ENCODE measurements at places on chromosomes 4 and X.
A peak's percentile ranks its signal among the peaks of the same experiment; 100 is the strongest.

- no peak for DNase-seq
Measured at GRCh38 chr4:96602661-96603060, 762.8 kb downstream of the PDHA2 start.

DNA sequence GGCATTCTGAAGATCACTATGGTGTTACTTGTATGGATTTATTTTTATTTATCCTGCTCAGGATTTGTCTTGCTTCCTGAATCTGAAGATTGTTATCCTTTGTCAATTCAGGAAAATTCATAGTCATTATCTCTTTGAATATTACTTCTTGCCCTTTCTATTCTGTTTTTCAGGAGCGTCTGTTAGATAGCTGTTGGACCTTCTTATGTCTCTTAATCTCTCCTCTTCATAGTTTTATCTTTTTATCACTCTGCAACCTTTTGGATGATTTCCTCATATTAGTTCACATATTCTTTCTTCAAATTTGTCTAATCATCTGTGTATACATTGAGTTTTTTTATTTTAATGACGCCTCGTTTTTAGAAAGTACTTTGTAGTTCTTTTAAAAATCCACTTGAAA lies 19.6 kb downstream of the WDR19 start:
- DNase-seq, result no peak

- no peak for DNase-seq
Measured at GRCh38 chr4:129429581-129430320, 333.8 kb downstream of the C4orf33 start.

DNA sequence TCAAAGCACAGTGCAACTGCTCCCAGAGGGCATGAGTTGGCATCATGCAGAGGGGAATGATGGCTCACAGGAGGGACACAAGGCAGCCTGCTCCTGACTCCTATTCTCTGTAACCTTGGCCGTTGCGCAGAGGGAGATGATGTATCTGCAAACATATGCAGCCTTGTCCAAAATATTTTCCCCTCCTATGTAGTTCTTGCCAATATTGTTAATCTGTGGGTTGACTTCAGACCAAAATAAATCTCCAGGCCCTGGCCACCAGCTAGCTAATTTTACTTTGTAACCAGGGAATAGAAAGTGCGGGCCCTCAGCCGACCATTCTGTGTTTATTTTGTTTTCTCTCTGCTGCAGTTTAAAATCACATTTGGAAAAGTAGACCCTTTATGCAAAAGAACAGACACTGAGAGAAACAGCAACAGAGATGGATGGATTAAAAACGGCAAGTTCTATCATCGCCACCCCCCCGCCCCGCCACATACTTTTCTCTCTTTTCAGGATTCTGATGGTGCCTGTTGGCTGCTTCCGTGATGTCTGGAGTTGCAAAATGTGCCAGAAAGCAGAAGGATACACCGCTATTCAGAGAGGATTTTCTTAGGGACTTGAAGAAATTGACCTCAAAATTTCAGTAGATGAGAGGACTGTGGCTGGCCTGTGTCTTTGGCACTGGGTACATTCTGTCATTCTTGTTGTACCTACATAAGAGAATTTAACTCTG lies 185.3 kb upstream of the BCOR start:
- DNase-seq, result no peak

DNA sequence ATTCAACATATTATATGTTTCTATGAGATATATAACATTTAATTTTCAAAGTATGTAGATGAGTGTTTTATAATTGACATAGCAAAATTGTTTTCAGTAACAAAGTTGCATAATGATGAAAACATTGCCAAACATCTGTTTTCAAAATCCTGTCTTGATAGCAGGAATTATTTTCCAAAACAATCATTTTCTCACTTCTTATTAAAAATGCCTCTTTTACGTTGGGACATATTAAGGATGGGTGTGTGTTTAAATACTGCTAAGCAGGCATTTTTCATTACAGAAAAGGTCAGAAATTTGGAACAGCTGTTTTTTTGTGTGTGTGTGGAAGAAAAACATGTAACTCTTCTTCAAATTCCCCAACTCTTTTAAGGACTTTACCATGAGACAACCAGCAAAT lies 452.0 kb downstream of the SPRY1 start:
- DNase-seq, result no peak

DNA sequence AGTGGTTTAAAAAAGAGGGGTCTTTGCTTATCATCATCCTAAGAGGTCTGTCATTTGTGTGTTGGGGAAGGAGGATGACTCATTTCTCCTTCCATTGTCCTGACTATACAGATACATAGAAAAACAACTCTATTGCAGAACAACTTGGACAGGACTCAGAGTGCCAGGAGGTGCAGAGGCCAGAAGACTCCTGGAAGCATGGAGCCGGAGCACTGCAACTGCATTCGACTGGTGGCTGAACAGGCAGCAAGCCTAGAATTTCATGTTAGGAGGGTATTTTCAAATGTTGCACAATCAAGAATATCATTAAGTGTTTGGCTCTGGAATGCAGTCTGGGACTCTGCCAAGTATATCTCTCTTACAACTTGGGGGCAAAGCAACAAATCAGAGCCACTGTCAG lies 35.0 kb upstream of the MAML3 start:
- no peak for DNase-seq

- DNase-seq, result no peak
Measured at GRCh38 chr4:94480362-94480951, 28.7 kb downstream of the PDLIM5 start.

GRCh38 chrX:46792810-46793188 lies 33.9 kb upstream of the SLC9A7 start:
- DNase-seq, result no peak

- peak; percentile 73 for DNase-seq
Measured at GRCh38 chr4:15451181-15451865, 18.4 kb upstream of the CC2D2A start.

DNA sequence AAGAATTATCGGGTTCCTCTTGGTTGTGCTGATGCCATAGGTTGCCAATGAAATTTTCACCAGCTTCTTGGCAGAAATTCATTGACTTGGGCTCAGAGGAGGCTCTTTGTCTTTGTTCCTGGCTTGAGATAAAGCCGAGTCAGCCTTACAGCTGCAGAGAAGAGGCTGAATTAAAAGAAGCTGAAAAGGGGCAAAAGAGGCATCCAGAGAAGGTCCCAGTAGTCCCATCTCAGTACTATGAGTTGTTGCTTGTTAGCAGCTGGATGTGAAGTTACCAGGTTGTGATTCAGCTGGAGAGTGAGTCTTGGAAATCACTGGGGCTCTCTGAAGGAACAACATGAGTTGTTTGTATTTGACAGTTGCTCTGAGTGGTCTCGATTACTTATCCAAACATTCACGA lies 59.7 kb downstream of the SMAD1 start:
- no peak for DNase-seq

- DNase-seq, result no peak
Measured at GRCh38 chr4:48073567-48074103, 57.1 kb downstream of the NIPAL1 start.

- peak; percentile 30 for DNase-seq
Measured at GRCh38 chr4:25030277-25031076, at the start of gene LGI2. Gene LGI2, minus strand, starts transcription at chr4:25030946. Its CDS starts 253 bp downstream, at chr4:25030693.

DNA sequence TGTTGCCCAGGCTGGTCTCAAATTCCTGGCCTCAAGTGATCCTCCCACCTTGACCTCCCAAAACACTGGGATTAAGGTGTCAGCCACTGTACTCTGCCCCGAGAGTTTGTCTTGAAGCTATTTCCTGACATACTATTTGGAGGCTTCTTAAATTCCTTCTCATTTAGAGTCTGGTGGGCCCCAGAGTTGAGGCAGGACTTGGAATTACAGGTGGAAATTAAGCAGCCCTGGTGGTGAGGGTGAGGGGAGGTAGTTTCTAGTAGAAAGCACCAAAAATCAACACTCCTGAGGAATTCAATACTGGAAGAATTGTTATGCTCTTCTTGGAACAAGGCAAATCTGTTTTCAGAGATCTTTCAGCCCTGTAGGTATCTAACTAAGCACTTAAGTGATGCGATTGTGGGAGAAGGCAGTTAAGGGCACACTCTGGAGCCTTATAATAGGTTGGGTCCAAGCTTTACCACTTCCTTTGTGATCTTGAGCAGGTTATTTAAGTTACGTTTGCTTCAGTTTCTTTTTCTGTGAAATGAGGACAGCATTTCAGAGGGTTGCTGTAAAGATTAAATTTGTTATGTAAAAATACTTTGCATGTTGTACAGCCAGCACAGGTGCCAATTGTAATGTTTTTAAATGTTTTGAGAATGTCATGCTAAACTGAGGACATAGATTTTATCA lies 200.7 kb downstream of the SOWAHB start:
- DNase-seq, result no peak

DNA sequence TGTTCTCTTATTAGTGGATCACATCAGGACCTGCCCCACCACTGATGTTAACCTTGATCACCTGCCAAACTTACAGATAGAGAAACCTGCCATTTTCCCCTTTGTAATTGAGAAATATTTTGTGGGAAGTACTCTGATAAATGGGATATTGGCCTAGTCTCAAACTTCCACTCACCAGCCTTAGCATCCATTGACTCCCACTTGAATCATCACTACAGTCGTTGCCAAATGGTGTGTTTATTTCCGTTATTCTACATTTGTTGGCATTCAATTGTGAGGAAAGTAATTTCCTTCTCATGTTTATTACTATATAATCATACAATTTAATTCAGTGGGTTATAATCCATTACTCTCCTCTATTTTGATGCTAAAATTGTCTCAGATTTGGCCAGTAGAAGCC lies 156.4 kb upstream of the CXCL13 start:
- DNase-seq, result no peak

- DNase-seq, result no peak
Measured at GRCh38 chr4:36172656-36173055, 71.7 kb downstream of the ARAP2 start.

GRCh38 chr4:161133586-161134276 lies 1030.1 kb downstream of the FSTL5 start:
- DNase-seq, result no peak

GRCh38 chrX:80334583-80334982 lies 85.7 kb upstream of the TENT5D start:
- DNase-seq, result no peak

DNA sequence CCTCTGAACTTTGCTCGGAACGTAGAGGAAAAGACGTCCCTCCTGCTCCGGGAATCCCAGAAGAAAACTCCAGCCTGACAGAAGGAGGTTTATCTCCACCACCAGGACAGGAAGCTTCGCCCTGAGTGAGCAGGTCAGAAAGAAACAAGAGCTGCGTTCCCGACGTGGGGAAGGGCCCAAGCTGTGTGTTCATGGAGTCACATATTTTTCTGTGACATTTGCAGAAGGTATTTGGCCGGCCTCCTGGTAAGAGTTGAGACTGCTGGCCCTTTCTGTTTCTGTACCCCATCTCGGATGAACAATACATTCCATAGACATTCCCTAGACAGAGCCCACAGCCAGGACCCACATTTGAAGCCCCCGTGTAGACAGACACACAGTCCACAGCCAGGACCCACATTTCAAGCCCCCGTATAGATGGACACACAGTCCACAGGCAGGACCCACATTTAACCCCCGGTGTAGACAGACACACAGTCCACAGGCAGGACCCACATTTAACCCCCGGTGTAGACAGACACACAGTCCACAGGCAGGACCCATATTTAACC lies 230.8 kb downstream of the SHOX start:
- no peak for DNase-seq

GRCh38 chr4:38639242-38639641 lies 24.8 kb upstream of the KLF3 start:
- no peak for DNase-seq

GRCh38 chrX:13087322-13088155 lies 43.1 kb upstream of the FAM9C start:
- peak; percentile 90 for DNase-seq

GRCh38 chrX:147476008-147476407 lies 435.7 kb upstream of the FMR1 start:
- peak; percentile 24 for DNase-seq

- no peak for DNase-seq
Measured at GRCh38 chrX:50697691-50698090, 116.3 kb downstream of the SHROOM4 start.

DNA sequence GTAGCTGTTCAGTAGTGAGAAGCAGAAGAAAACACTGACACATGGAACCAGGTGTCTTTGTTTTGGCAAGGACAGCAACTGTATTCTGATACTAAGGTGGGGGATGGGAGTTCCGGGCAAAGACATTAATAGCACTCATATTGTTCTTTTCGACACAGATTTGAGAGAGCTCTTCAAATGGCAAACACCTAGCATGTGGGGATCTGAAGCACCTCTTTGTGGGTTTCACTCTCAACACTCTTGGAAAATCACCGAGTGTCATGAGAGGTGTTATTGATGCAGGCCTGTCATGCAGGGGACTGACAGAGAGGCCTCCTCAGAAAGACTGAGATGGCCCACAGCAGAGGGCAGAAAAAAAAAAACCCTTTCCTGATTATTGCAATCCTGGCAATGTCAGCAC lies 228.4 kb upstream of the VCX start:
- DNase-seq, result no peak

DNA sequence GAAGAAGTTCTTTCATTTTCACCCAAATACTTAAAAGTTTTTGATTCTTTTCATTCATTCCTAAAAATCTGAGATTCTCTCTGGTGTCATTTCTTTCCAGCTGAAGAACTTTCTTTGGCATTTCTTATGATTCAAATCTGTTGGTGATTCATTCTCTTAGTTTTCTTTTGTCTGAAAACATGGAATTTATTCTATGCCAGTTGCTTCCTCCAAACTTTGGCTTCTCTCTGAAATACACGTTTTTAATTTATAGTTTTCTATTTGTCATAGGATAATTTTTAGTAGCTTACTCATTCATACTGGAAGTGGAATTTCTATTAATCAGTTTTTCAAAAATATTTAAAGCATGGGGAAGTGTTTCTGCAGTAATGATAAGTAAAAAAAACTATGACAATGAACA lies 1012.0 kb downstream of the RPA4 start:
- DNase-seq, result no peak

DNA sequence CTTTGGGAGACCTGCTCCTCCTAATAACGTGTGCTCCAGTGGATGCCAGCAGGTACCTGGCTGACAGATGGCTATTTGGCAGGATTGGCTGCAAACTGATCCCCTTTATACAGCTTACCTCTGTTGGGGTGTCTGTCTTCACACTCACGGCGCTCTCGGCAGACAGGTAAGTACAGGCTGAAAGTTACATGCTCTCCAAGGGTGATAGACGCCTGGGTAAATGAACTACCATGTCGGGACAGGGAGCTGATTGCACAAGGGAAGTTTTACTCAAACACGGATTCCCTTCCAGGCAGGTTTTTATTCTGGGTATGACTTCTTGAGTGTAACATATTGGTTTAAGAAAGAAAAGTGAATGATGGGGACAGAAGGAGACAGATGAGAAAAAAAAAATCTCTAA lies 836 bp downstream of the GRPR start:
- DNase-seq, result no peak

DNA sequence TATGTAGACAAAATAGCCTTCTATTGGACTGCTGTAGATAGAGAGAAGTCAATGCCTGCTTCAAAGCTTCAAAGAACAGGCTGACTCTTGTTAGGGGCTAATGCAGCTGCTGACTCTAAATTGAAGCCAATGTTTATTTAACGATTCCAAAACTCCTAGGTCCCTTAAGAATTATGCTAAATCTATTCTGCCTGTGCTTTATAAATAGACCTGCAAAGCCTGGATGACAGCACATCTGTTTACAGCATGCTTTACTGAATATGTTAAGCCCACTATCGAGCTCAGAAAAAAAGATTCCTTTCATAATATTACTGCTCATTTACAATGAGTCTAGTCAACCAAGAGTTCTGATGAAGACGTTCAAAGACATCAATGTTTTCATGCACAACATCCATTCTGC lies 54.8 kb upstream of the RBMXL3 start:
- DNase-seq, result no peak

GRCh38 chr4:150982557-150983233 lies 32.4 kb downstream of the LRBA start:
- DNase-seq, result no peak

- DNase-seq, result no peak
Measured at GRCh38 chr4:89001647-89002445, 55.1 kb downstream of the FAM13A start.

- no peak for DNase-seq
Measured at GRCh38 chrX:47560179-47560933, 649 bp upstream of the ARAF start.
